ENCODE measurements at places on chromosomes 1 and 21.

DNA sequence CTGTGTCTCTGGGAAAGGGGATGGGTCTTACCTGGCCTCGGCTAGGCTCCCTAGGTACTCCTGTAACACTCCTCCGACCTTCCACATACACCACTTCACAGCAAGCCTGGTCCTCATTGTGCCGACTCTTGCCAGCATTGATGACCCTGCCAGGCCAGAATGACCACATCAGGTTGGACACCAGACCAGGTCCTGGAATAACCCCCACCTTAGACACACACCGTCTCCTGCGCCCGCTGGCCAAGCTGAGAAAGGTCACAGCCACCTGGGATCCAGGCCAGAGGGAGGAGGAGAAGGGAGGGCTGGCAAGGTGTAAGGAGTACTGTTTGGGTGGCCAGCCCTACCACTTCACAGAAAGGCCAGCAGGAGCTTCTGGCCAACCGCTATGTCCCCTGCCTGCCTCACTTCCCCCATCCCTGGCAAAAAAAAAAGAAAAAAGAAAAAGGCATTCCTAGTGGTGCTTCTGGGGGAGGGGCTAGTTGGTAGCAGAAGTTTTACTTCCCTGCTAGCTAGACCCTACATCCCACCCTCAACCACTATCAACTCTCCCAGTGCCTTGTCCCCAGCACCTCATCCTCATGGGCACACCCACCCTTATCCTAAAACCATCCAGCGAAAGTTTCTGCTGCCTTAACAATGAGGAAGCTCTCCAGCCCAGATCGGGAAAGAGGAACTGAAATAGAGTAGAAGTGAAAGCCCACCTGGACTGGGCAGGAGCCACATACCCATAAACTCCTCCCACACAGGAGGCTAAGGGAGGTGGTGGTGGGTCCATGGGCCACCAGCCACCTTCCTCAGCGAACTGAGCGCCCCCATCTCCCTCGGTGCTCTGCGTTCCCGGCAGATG lies 1.4 kb downstream of the PPM1J start:
- DNase-seq, result no peak

- no peak for DNase-seq
Observed at GRCh38 chr1:72003092-72003491, 279.2 kb downstream of the NEGR1 start.

- DNase-seq, result no peak
Observed at GRCh38 chr1:211348547-211348946, 21.9 kb downstream of the TRAF5 start.

- DNase-seq, result no peak
Observed at GRCh38 chr21:27813750-27814149, 846.9 kb upstream of the ADAMTS5 start.

DNA sequence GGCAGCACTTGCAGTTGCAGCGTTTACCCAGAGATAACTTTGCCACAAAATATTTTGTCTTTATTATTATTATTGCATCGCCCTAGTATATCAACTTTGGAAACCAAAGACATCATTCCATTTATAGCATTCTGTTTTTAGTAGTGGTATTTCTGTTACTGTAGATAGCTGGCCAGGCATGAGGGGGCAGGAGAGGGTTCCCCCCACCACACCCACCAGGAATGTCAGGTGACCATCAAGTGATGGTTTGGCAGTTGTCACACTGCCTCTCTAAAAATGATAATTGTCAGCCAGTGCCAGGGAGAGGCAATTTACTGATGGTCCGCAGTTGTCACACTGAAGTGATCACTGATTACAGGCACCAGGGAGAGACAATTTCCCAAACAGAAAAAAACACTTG lies 135.6 kb downstream of the TSEN15 start:
- DNase-seq, result no peak

- DNase-seq, result no peak
Observed at GRCh38 chr1:52913537-52913936, 8.0 kb downstream of the ECHDC2 start.

DNA sequence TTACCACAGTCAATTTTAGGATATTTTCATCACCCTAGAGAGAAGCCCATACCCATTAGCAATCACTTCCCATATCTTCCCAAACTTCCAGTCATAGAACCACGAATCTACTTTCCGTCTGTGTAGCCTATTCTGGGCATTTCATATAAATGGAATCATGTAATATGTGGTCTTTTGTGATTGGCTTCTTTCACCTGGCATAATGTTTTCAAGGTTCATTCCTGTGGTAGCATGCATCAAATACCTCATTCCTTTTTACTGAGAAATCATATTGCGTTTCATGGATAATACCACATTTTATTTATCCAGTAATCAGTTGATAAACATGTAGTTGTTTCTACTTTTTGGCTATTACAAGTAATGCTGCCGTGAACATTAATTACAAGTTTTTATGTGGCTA lies 21.5 kb downstream of the DESI2 start:
- no peak for DNase-seq

DNA sequence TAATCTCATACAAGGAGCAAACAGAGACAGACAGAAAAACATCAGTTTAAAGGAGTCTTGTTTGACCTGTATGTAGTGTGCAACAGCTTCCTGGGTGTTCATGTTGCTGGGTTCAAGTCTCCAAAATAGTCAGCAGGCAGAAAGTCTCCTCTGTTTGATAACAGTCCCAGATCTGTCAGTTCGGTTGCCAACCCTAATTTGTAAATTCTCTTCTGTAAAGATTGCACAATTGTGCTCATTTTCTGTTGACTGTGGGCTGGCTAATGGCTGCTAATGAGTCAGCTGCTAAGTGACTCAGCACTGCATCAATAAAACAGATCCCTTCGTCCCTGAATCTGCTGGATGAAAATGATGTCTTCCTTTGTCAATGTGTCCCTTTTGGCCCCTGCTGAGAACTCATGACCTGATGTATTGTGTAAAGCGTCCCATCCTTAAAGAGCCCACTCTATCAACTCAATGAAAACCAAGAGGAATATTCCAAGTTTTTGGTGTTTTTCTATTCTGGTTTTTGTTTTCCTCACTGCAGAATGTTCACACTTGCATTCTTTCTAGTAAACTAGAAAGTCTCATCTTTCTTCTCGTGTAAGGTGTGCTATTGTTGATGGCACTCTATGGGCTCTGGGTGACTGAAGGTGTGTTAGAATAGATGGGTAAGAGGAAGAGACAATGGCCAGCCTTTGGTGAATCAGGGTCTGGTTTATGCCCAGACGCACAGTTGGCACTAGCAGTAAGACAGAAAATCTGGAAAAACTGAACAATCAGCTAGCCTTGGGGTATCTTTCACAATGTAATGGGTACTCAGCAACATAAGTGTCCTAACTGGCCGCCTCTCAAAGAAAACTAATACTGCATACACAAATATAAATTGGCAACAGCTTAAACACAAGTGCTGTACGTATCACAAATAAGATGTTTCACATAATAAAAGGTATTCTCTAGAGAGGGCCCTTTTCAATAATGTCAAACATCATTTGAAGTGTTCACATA lies 75.1 kb upstream of the SIPA1L2 start:
- DNase-seq, result no peak

- DNase-seq, result no peak
Observed at GRCh38 chr1:223319905-223320580, 43.9 kb downstream of the SUSD4 start.

GRCh38 chr21:28624626-28625025 lies 368.1 kb downstream of the LTN1 start:
- no peak for DNase-seq

- no peak for DNase-seq
Observed at GRCh38 chr1:232357416-232357815, 272.5 kb downstream of the SIPA1L2 start.

- DNase-seq, result no peak
Observed at GRCh38 chr1:218547957-218548730, 203.0 kb downstream of the TGFB2 start.

GRCh38 chr1:111407301-111407700 lies 20.2 kb downstream of the OVGP1 start:
- DNase-seq, result no peak

Data from stimulated activated CD8-positive, alpha-beta memory T cell treated with anti-CD3 and anti-CD28 coated beads, Interleukin-15, amount 100 ng/mL, for 4 hours (primary cell).